ENCODE measurements at places on chromosomes 7 and 10.

GRCh38 chr7:90005836-90006235 is 148.4 kb upstream of the STEAP1 start:
- DNase-seq = no peak

- no peak for DNase-seq
Measured at GRCh38 chr7:130299866-130300265, 6.9 kb downstream of the CPA4 start.

GRCh38 chr10:79264942-79265341 is 82.3 kb upstream of the PPIF start:
- DNase-seq = no peak

DNA sequence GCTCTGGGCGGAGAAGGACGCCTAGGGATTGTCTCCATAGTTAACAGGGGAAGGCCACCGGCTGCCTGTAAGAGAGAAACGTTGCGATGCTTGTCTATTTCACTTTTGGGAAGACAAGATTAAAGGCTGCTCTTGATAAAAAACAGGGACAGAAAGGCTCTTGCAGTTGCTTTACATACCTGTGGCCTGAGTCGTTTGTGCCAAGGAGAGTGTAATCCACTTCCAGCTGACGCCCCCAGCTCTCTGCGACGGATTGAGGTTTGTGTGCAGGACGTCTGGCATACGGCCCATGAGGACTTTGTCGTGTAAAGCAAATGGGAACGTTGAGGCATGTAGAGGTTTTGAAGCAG is 1.1 kb downstream of the MAP3K8 start:
- no peak for DNase-seq

- no peak for DNase-seq
Measured at GRCh38 chr10:77071956-77072355, 565.7 kb downstream of the KCNMA1 start.

- no peak for DNase-seq
Measured at GRCh38 chr10:59037018-59037389, 139.4 kb upstream of the PHYHIPL start.

DNA sequence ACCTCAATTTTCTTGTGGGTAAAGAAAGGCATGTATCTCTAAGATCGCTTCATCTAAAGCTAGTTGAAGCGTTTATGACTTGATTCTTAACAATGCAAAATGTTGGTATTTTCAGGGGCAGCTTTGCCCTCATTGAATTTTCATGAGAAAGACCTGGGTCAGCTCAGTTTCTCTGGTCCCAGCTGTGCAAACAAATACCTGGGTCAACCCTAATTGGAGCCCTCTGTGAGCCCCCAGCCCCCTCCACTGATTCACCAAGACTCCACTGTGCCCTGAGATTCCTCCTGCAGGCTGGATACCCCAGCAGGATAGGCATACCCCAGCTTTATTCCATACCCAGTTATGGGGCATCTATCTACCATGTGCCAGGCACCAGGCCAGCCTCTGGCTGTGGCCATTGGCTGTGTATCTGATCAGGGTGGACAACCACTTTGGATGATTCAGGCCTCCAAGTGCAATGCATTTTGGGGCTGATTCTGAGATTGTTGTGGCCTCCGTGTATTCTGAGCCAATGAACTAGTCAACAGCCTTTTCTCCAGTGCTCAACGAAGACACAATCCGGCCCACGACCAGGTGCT is 201.9 kb downstream of the MYOF start:
- DNase-seq = no peak

DNA sequence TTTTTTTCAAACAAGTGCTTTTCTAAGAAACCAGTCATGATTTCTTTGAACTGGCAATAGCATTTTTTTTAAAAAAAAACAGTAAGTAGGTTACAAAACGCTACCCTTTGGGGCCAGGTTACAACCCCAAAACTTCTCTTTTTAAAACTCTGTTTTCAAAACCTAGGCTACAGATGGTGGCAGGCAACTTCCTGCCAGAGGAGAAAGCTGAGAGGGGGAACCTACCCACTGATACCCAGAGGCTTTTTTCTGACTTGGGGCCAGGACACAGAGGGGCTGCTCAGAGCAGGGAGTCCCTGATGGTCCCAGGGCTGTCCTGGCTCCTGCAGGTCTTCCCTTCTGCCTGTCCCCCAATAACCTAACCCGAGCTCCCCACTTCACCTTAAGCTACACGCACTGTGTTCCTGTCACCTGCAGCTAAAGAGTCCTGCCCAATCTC is 6.9 kb downstream of the STN1 start:
- DNase-seq = no peak

DNA sequence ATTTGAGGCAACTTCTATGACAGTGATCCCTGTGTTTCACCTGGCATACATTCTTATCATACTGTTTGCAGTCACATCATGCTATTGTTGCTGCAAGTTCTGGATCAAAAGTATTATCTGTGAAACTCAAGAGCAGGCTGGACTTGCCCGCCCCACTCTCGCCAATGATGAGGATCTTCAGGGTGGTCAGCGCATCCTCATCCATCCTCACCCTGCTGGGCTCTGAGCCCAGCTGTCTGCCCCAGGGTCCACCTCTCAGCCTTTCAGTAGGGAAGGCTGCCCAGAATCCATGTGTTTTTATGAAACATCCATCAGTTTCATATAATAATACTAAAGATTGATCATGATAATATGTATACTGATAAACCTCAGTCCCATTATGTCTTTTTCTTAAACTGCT is 55.4 kb upstream of the KIF5B start:
- DNase-seq = no peak

GRCh38 chr10:85655411-85655810 is 711.2 kb downstream of the GRID1 start:
- no peak for DNase-seq

- DNase-seq = no peak
Measured at GRCh38 chr10:107164992-107165391, 486 bp upstream of the SORCS1 start.

- no peak for DNase-seq
Measured at GRCh38 chr10:49089557-49090188, 25.6 kb downstream of the VSTM4 start.

Data from amygdala (tissue), 56 donors.